ENCODE measurements at places on chromosomes 12 and 14. TPM values are rescaled to one million over a fixed set of nuclear protein-coding genes. Genes with fewer than 3 reads are reported as not detected.

DNA sequence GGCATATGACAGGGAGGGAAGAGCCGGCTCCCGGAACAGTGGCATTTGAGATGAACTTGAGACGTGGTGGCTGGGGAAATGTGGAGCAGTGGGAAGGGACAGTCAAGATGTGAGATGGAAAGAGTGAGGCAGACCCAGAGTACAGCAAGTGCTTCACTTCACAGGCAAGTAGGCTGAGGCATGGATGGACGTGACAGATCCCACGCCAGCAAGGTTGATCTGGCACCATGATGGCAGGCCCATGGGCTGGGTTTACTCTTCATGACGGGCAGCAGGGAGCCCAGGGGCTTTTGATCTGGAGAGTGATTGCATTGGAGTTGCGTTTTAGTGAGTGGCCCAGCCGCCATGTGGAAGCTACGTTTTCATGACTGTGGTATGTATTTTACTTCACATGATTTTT, 17.9 kb upstream of the EML1 start:
- DNase-seq, result no peak

SSTR1 gene
- polyA plus RNA-seq, result not detected

DNA sequence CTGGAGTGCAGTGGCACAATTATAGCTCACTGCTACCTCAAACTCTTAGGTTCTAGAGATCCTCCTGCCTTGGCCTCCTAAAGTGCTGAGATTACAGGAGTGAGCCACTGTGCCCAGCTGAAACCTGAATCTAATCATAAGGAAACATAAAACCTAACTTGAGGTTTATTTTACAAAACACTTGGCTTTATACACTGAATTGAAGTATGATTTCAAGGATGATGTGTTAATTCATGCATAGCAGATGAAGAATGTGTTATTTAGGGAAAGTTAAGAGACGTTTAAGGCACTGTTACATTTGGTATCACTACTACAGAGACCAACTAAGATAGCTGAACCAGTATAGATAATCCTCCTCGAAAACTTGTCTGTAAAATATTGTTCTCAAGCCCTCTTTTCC, 6.4 kb downstream of the DICER1 start:
- no peak for DNase-seq

- DNase-seq, result no peak
Measured at GRCh38 chr14:70801836-70802235, 7.5 kb downstream of the MAP3K9 start.

GRCh38 chr12:6444031-6444430, 724 bp upstream of the CD27 start:
- DNase-seq, result no peak

DNA sequence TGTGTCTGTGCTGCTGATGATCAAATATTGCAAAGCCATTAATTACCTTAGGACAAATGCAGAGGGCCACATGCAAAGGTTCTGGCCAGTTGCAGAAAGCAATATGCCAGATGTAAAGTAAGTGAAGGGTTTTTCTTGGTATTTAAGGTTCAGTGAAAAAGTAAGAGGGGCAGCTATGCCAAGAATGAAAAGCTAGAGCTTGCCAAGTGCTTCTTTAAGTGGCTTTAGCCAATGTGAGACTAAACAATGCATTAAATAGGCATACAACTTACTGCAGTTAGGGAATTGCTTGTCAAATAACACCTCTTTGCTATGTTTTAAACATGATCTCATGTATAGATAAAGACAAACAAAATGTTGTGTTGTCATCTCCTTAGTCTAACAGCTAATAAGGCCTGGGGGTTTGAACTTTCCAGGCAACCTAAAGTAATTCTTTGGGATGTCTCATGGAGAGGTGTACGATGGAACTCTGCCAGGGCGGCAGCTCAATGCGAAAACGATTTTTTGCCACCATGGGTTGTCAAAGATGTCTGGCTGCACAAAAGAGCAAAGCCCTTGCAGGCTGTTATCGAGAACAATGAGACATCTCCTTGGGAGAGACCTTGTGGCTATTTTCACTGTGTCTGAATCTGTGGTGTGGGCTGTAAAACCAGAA, 12.0 kb downstream of the IGF1 start:
- no peak for DNase-seq

DNA sequence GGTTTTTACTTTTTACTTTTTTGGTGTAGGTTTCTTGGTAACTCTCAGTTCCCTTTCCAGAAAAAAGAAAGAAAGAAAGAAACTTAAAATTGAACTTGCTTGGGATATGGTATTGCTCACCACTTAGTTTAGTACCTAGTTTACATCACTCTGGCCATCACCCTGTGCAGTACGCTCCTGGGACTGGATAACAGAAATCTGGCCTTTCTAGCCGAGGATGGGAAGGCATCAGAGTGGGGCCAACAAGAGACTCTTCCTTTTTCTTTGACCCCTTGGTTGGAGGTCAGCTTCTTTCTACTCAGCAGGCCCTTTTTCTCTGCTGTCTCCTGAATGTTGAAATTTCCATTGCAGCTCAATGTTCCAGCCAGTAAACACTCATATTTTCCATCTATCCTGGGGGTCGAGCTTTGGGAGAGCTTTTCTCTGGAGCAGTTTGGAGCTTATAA, 156.6 kb downstream of the TGFB3 start:
- DNase-seq, result no peak

TNFAIP2 gene
- 0.71 TPM for polyA plus RNA-seq
